ENCODE measurements at places on chromosomes 1 and 21.

GRCh38 chr1:111179968-111180533 lies 20.4 kb downstream of the DENND2D start:
- no peak for DNase-seq

DNA sequence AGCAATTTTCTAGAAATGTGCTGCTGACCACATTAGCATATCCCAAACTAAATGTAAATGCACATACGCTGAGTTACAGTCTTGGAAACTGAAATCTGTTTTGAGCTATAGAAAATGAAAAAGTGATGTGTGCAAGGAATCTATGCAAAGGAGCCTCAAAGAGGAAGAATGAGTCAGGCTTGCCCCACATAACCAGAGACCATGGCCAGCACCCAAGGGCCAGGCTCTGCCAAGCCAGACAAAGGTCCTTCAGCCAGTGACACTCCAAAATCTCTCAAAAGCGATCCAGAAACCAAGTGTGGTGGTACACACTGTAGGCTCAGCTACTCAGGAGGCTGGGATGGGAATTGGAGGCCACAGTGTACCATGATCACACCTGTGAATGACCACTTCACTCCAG lies 195.2 kb downstream of the TOMM20 start:
- DNase-seq: no peak

DNA sequence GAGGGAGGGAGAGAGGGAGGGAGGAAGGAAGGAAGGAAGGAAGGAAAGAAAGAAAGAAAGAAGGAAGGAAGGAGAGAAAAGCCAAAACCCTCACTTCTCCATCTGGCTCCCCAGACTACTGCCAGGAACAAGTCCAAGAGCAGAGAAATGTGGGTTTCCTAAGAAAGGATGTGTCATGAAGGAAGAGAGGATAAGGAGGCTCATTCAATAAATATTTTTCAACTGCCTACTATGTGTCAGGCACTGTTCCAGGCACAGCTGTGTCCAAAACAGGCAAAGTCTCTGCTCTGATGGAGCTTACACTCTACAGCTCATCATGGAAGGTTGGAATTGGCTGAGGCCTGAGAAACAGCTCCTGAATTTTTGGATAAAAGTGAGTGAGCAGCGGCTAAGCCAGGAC lies 42.6 kb upstream of the ATP2B4 start:
- no peak for DNase-seq

- DNase-seq: no peak
Observed at GRCh38 chr1:6314503-6314902, 53.6 kb upstream of the GPR153 start.

DNA sequence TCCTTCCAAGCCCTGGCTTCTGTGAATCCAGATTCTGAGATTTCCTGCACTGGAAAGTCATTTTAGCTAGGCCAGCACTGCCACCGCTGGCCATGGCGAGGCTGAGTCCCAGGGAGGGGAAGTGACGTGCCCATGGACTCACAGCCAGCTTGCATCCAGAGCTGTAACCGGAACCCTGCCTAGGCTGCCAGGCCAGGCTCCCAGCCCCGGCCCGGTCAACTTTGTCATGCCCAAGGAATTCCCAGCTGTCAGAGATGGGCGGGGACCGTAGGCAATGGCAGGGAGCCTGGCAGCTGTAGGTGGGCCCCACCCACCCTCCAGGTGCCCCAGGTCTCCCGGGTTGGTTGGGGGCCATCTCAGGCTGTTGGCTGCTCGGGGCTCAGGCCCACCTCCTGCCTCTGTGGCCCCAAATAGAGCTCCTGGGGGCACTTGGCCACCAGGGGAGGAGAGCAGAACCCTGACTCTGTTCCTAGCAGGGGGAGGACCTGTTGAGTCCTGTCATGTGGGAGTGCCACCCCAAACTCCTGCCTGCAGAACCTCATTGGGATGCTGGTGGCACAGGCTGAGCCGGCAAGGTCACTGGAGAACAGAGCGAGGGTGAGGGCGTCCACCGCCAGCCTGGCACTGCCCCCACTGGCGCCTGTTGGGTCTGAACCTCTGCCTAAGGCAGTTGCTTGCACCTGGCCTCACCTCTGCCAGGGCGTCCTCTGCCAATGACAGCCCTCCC lies 57.8 kb downstream of the FOXO6 start:
- DNase-seq: no peak

DNA sequence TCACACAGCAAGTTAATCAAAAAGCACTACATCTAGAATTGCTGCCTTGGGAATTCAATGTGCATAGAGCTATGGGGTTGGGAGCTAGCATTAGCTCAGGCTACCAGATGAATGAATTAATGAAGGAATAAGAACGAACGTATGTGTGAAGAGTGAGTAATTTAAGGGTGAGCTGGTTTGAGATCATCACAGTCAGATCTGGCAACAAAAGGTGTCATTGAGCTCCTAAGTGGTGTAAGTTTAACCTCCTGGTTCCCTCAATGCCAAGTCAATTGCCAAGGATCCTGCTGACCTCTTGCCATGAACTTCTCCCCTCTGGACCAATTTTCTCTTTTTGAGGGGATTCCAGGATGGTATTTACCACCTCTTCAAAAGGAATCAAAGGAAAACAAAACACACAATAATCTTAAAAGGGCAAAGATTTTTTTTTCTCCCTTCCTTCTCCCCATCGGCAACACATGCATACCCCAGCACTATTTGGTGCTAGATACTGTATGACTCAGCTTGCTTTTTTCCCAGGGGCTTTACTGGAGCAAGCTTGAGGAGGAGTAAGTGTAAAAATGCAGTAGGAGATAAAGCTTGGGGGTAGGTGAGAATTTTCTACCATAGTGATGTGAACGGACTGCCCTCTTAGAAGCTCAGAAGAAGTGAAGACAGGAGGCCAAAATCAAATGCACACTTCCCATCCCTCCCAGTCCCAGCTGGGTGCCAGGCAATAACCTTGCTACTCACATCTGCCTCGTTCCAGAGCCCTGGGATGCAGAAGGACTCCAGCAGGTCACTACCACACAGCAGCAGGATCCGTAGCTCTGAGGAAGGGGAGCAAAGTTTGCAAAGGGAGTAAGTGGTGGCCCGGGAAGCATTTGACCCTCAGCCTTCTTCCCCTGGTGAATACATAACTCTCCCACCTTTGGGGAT lies 92.0 kb downstream of the LAMC2 start:
- no peak for DNase-seq

- DNase-seq: no peak
Observed at GRCh38 chr1:98323388-98323787, 338.1 kb upstream of the SNX7 start.

DNA sequence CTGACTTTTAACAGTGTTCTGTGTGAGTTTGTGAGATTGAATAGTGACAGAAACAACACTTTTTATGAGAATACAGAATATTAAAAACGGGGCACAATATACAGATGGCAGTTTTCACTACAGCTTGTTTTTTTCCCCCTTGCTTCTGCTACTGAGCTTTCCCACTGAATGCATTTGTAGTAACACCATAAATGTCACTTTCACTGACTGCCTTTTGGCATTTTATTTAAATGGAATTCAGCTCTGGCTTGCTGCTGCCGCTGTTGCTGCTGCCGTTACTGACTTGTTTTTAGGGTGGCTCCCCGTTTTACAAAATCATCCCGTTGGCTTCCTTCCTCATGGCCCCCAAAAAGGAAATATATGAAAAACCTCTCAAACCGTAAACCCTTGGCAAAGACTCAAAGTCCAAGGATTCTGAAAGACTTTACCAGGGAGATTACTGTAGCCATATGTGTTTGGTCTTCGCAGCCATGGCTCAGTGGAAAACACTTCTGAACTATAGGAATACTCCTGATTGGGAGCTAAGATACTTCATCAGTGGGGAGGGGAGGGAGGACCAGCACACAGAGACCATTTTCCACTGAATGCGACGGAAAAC lies 151.0 kb downstream of the NUF2 start:
- no peak for DNase-seq

GRCh38 chr1:23167353-23168078 lies 1.1 kb downstream of the LUZP1 start:
- DNase-seq: no peak

DNA sequence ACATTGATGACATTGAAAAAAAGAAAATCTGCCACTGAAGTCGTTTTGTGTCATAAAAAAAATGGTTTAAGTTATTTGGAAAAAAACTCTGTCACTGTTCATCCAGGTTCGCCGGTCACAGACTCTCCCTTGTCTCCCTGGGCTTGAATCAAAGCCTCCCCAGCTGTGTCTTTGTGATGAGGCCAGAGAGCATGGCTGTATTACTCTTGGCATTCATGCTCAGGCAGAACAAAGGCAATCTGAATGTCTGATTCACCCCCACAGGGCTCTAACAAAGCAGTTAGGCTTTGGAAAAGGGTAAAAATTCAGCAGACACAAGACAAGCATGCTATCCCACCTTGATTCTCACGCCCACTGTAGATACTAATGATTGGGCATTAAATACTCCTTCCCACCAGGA lies 304.3 kb upstream of the PLD5 start:
- no peak for DNase-seq

- DNase-seq: no peak
Observed at GRCh38 chr1:230359992-230360668, 66.0 kb downstream of the PGBD5 start.

- DNase-seq: no peak
Observed at GRCh38 chr1:184911103-184911745, 63.1 kb downstream of the NIBAN1 start.

- no peak for DNase-seq
Observed at GRCh38 chr1:102852613-102853012, 255.7 kb downstream of the COL11A1 start.

DNA sequence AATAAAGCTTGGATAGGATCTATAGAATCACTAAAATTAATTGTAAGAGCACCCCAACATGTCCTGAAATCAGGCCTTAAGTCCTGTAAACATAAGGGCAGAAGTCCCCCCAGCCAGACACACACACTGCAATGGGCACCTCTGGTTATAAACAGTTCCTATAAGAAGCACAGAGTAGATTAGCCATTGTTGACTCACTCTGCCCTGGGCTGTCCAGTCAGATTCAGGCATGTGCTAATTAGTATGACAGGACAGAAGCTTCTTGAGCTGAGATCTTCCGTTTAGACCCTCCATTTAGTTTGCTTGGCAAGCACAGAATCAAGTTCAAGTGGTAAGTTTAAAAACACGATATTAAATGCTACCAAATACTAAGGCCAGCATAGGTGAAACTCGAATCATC lies 11.8 kb upstream of the DENND1B start:
- DNase-seq: no peak

GRCh38 chr1:160046494-160047110 lies 14.8 kb upstream of the PIGM start:
- DNase-seq: no peak

DNA sequence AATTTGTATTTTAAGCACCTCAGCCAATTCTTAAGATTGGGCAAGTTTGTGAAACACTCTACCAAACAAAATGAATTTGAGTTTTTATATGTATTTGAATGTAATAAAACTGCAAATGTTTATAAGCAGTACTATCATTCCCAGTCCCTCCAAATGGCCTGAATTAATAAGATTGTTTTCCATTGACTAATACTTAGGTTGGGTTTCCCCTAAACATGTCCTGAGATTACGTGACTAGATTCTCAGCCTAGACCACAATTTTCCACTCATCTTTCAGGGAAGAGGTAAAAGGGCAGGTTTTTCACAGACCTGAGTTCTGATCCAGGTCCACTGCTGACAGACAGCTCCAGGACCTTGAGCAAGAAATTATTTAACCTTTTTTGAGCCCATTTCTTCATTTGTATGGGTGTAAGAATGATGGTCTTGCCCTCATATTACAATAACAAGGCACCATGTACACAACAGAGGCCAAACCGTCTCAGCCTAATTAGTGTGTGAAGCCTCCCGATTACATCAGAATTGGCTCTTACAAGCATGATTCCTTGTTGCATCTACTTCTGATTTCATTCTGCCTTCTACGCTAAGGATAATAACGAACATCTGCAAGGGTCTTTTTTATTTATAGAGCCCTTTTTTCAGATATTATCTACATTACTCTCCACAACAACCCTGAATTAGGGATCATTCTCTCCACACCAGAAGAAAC lies 51.2 kb downstream of the BEND5 start:
- no peak for DNase-seq

GRCh38 chr1:157691285-157691920 lies 9.2 kb downstream of the FCRL3 start:
- no peak for DNase-seq

- DNase-seq: no peak
Observed at GRCh38 chr1:30085811-30086770, 637.3 kb downstream of the MATN1 start.

DNA sequence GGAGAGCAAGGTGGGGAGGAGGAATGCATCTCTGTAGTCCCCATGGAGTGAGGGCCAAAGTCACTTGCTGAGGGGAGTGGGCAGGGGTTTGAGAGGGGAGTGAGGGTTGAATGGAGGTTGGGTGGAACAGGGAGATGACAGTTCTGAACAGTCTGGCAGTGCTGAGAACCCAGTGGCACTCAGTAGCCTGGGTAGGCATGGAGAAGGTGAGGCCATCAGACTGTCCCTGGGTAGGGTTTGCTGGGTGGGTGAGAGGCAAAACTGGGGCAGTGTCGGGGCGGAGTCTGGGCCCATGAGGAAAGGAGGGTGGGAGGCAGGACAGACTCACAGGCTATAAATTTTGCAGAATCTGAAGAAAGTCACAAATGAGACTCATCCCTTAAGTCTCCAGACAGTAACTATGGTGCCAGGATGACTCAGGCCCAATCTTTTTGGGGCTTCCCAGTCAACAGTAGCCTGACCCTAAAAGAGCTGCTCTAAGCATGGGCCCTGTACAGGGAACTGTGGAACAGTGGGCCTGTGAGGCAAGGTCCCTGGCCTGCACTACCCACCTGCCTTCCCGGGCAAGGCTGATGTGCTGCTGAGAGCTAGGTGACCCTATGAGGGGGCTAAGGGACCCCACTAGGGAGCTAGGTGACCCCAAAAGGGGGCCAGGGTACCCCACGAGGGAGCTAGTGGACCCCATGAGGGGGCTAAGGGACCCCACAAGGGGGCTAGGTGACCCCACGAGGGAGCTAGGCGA lies 51.0 kb upstream of the DMRTB1 start:
- no peak for DNase-seq

DNA sequence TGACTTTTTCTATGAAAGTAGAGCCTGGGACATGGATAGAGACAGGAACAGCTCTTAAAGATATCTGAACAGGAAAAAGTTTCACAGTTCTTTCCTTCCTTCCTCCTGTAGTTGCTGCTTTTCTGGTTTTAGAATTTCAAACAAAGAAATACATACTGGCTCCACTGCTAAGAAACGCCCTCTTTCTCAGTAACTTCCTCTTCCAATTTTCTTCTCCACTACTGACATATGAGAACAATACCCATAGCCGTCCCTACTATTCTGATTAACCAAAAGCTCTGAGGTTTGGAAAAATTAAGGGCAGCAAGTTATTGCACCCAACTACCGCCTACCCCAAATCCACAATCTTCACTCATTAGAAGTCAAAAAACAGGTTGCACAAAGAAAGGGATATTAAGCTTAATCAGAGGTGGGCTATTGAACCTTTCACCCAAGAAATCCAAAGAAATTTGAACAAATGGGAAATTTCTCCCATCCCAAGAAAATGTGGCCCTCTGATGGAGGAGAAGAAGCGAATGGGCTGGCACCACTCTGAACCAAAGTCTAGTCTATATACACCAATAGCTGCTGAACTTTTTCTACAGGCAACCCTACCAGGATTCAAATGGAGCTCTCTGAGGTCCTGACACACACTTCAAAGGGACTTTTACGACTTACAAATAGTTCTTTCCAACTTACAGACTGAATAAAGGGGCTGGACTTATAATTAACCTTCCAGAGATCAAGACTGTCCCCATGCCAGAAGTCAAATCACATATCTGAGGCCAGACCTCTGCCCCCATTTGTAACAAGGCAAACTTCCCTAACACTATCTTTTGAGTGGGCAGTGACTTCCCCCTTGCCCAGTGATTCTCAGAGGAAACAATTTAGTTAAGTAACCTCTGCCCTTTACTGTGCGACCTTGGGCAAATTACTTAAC lies 1.7 kb downstream of the WASF2 start:
- no peak for DNase-seq

- DNase-seq: no peak
Observed at GRCh38 chr1:33501774-33502173, 29.3 kb downstream of the ZSCAN20 start.

Data from activated CD4-positive, CD25-positive, alpha-beta regulatory T cell (primary cell).